Vein endothelial cell (primary cell): ENCODE measurements at places on chromosomes 6 and 20. TPM values are rescaled to one million over a fixed set of nuclear protein-coding genes. Genes with fewer than 3 reads are reported as not detected.

Gene TCF21
- total RNA-seq: not detected in 2 replicates

Gene COX4I2
- total RNA-seq: not detected in 2 replicates

Gene RIPOR3
- total RNA-seq: not detected in 2 replicates

Gene EFCAB8
- total RNA-seq: under 0.01 TPM in 2 replicates

Gene DDX39B
- 458 and 488 TPM in 2 replicates for total RNA-seq

Gene SASH1
- total RNA-seq: 105 and 116 TPM in 2 replicates

Gene DNAH8
- under 0.01 TPM in 2 replicates for total RNA-seq

Gene MYCT1
- total RNA-seq: 143 and 181 TPM in 2 replicates

Gene CST3
- 164 and 196 TPM in 2 replicates for total RNA-seq

Gene EMILIN3
- total RNA-seq: not detected in 2 replicates

Gene C2
- 0.65 TPM in 1 of 2 replicates, not detected in the other for total RNA-seq

Gene RFX6
- total RNA-seq: not detected in 2 replicates

Gene PARD6B
- total RNA-seq: 0.57 and 0.65 TPM in 2 replicates

Gene MEI4
- under 0.01 TPM in 2 replicates for total RNA-seq

Gene AP5S1
- total RNA-seq: 23.3 and 24.8 TPM in 2 replicates

Gene ATRN
- 38.9 and 42.5 TPM in 2 replicates for total RNA-seq

Gene FAM217A
- not detected in 2 replicates for total RNA-seq

Gene BACH2
- 1.8 and 2.9 TPM in 2 replicates for total RNA-seq

Gene VNN1
- 0.29 TPM in 1 of 2 replicates, not detected in the other for total RNA-seq

Gene SAMD10
- 3.7 and 6.5 TPM in 2 replicates for total RNA-seq

Gene GSTA3
- total RNA-seq: not detected in 2 replicates

Gene RPP40
- 6.9 and 22.4 TPM in 2 replicates for total RNA-seq

Gene ZNF831
- not detected in 2 replicates for total RNA-seq

Gene CEP85L
- 10.5 and 14.3 TPM in 2 replicates for total RNA-seq

Gene GTPBP2
- total RNA-seq: 48.7 and 51.8 TPM in 2 replicates

Gene SMPDL3A
- 4.2 and 6.4 TPM in 2 replicates for total RNA-seq

Gene HSPA12B
- total RNA-seq: 3.9 and 11.1 TPM in 2 replicates

Gene FAM83B
- total RNA-seq: not detected in 2 replicates

Gene WFDC12
- total RNA-seq: not detected in 2 replicates

Gene TUBB1
- not detected in 2 replicates for total RNA-seq
